ENCODE measurements at places on chromosomes 7 and 10. TPM values are rescaled to one million over a fixed set of nuclear protein-coding genes. Genes with fewer than 3 reads are reported as not detected.
A peak's percentile ranks its signal among the peaks of the same experiment; 100 is the strongest.

The SPAM1 gene
- not detected for total RNA-seq

The TMEM140 gene
- 17.4 TPM for total RNA-seq

The DENND2A gene
- total RNA-seq = 50.7 TPM

The AQP1 gene
- total RNA-seq = 312 TPM

The PKD2L1 gene
- total RNA-seq = not detected

The FAM221A gene
- total RNA-seq = 6.4 TPM

The CTAGE6 gene
- total RNA-seq = not detected

The MYOZ1 gene
- not detected for total RNA-seq

The CCDC136 gene
- total RNA-seq = 26.4 TPM

The CNOT4 gene
- total RNA-seq = 15.6 TPM

The GIMAP1 gene
- 4.0 TPM for total RNA-seq

The ENTPD1 gene
- 84.8 TPM for total RNA-seq

- H3K27me3 ChIP-seq = no peaks in the 10 kb centered on the region
- H3K4me3 ChIP-seq = no peak overlapping the region
- H3K27ac ChIP-seq = peak overlapping the region; percentile 45
- H3K4me1 ChIP-seq = no peaks in the 10 kb centered on the region
- no peak for DNase-seq
Observed at GRCh38 chr7:129875745-129876411, 76.9 kb downstream of the UBE2H start.

DNA sequence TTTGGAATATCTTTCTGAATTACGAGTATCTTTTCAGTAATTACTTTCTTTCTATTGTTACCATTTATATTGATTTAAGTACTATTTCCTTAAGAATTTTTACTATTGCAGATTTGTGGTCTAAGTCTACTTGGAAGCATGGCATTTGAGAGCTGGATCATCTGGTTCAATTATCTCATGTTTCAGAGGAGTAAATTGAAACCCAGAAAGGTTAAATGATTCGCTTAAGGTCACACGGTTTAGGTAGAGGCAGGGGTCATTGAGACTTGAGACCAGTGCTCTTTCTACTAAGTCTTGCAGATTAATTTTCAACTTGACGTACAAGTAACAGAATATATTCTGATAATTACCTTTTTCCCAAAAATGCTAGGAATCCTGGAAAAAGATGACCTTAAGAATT lies 109.2 kb upstream of the GLCCI1 start:
- no peak overlapping the region for H3K4me3 ChIP-seq
- no peak for DNase-seq
- H3K36me3 ChIP-seq = no peaks in the 10 kb centered on the region
- H3K27ac ChIP-seq = no peak overlapping the region

DNA sequence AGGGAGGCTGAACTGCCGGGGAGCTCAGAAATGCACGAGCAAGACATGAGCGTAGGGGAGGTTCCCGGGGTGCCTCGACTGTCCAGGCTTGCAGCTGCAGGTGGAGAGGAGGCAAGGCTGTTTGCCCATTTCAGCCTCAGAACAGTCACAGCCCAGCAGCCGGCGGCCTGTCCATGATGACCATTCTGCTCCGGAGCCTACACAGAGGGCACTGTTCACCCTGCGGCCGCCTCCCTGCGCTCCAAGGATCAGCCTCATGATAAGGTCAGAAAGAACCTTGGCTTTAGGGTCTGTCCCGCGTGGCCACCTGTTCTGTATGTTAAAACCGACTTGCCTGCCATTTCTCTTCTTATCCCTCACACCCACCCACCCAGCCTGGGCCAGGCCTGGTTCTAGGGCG lies 21.9 kb upstream of the CFAP46 start:
- no peak overlapping the region for H3K27ac ChIP-seq
- H3K4me1 ChIP-seq = no peaks in the 10 kb centered on the region
- no peak overlapping the region for H3K4me3 ChIP-seq
- no peak for DNase-seq
- H3K36me3 ChIP-seq = no peaks in the 10 kb centered on the region
- no peaks in the 10 kb centered on the region for H3K27me3 ChIP-seq

GRCh38 chr10:60162631-60163030 lies 227.0 kb downstream of the ANK3 start:
- H3K27ac ChIP-seq = no peak overlapping the region
- H3K36me3 ChIP-seq = no peaks in the 10 kb centered on the region
- no peak overlapping the region for H3K4me3 ChIP-seq
- no peak for DNase-seq
- no peaks in the 10 kb centered on the region for H3K4me1 ChIP-seq

GRCh38 chr7:17696422-17696821 lies 243.9 kb downstream of the SNX13 start:
- no peak overlapping the region for H3K27ac ChIP-seq
- H3K4me1 ChIP-seq = no peaks in the 10 kb centered on the region
- no peaks in the 10 kb centered on the region for H3K36me3 ChIP-seq
- no peak overlapping the region for H3K4me3 ChIP-seq
- H3K27me3 ChIP-seq = no peaks in the 10 kb centered on the region

- H3K36me3 ChIP-seq = peaks cover 2% of the 10 kb centered on the region
- no peaks in the 10 kb centered on the region for H3K27me3 ChIP-seq
- H3K4me3 ChIP-seq = no peak overlapping the region
- no peak overlapping the region for H3K27ac ChIP-seq
- H3K4me1 ChIP-seq = no peaks in the 10 kb centered on the region
Observed at GRCh38 chr7:8169171-8169570, 92.8 kb downstream of the ICA1 start.

DNA sequence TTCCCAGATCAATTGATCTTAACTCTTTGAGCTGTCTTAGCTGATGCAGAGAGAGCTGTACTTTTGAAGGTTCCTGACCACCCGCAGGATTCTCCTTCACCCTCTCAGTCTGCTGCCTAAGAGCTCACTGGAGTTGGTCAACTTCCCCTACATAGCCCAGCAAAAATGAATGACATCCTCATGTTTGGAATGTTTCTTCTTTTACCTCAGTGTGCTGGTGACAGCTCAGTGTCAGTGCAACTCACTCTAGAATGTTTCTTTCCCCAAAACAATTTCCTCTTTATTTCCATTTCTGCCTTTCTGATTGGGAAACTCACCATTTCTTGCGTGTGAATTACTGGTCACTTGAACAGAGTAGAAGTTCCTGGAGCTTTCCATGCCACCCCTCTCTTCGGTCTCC lies 48.7 kb downstream of the LSMEM1 start:
- no peak overlapping the region for H3K27ac ChIP-seq
- H3K4me3 ChIP-seq = no peak overlapping the region
- H3K27me3 ChIP-seq = no peaks in the 10 kb centered on the region
- no peak for DNase-seq

DNA sequence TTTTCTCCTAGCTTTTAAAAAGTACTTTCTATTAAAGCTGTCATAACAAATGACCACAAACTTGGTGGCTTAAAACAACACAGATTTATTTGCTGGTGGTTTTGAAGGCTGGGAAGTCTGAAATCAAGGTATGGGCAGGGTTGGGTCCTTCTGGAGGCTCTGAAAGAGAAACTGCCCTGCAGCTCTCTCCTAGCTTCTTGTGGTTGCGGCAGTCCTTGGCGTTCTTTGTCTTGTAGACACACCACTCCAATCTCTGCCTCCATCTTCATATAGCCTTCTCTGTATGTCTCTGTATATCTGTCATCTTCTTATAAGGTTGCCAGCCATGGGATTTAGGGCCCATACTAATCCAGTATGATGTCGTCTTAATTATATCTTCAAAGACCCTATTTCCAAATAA lies 79.4 kb upstream of the PRR15 start:
- H3K36me3 ChIP-seq = no peaks in the 10 kb centered on the region
- no peaks in the 10 kb centered on the region for H3K4me1 ChIP-seq
- H3K4me3 ChIP-seq = no peak overlapping the region

DNA sequence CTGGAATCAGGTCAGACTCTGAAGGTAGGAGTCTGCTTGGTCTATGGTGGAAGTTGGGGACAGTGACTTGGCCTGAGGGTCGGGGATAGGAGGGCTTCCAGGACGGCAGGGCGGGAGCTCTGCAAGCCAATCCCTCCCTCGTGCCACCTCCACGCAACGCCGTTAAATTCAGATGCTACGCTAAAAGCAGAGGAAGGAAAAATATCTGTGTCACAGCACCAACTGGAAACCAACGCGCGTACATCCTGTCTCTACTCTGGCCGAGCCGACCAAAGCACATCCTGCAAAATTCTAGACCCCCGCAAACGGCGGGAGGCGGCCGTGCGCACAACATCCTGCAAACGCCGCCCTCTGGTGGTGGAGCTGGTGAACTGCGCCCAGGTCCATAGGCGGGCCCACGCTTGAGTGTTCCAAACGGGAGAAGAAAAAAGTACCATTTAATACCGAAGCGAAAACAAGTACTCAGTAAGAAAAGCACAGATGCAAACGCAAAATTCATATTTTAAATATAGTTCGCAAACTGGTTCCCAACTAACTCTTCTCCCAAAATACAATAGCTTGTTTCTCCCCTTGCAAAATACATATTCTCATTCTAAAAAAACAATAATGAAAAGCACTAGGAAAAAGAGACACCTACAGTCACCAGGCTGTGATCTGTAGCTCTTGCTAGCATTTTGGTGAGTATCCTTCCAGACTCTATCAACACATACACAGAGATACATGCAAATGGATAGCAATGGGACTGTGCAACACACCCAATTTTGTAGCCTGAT lies 45.7 kb upstream of the HSPA12A start:
- DNase-seq = peak; percentile 84
- H3K27ac ChIP-seq = no peak overlapping the region
- H3K4me3 ChIP-seq = no peak overlapping the region
- no peaks in the 10 kb centered on the region for H3K27me3 ChIP-seq
- H3K36me3 ChIP-seq = no peaks in the 10 kb centered on the region
- no peaks in the 10 kb centered on the region for H3K4me1 ChIP-seq

GRCh38 chr7:30814700-30815387 lies 43.6 kb downstream of the MINDY4 start:
- H3K4me3 ChIP-seq = no peak overlapping the region
- no peaks in the 10 kb centered on the region for H3K4me1 ChIP-seq
- no peaks in the 10 kb centered on the region for H3K36me3 ChIP-seq
- no peak for DNase-seq

DNA sequence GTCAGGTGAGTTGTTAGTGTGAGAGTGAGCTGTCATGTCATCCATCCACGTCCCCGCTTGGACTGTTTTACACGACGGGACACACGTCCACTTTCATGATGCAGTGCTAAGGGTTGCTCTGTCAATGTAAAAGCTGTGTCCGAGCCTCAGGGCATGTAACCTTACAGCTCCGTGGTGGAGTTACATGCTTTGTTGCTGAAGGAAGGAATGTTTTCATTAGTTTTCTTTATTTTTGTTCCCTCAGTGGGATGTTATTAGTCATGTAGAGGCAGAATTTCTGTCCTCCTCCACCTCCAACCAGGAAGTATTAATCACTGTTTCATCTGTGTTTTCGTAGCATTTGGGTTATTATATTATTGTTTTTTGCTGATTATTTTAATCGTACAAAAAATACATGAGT lies 88.6 kb downstream of the NRG3 start:
- H3K4me1 ChIP-seq = no peaks in the 10 kb centered on the region
- no peak overlapping the region for H3K4me3 ChIP-seq
- H3K27me3 ChIP-seq = no peaks in the 10 kb centered on the region

DNA sequence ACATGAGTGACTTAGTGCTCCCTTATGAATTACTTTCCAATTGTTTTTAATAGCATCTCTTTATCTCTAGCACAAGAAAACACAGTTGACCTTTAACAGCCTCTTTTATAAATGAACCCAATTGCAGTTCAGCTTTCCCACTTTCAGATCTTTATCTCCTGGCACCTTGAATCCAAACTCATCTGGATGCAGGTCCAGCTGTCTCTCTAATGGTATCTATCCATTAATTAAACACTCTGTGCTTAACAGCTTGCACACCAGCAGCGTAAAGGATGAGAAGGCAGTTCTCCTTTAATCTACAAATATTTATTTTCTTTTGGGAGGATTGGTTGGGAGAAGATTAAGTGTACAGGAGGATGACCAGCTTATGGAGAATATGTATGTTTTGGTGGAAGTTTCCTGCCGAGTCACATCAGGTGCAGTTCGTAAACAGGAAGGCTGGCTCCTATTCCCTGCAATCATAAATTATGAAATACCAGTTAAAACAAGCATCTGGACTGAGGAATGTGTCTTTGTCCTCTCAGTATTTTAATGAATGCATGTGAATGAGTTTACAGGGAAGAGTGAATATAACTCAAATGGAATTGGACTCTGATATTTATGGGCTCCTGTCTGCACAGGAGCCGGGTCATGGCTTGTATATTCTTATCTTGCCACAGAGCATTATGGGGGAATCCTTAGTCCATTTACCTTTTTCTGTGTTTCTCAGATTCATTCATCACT lies 232.7 kb downstream of the PHF14 start:
- DNase-seq = no peak
- no peaks in the 10 kb centered on the region for H3K36me3 ChIP-seq
- H3K27me3 ChIP-seq = no peaks in the 10 kb centered on the region
- H3K4me3 ChIP-seq = no peak overlapping the region
- no peak overlapping the region for H3K27ac ChIP-seq

GRCh38 chr10:22554461-22555182 lies 159.8 kb downstream of the PIP4K2A start:
- H3K4me1 ChIP-seq = no peaks in the 10 kb centered on the region
- H3K27me3 ChIP-seq = no peaks in the 10 kb centered on the region
- peak; percentile 82 for DNase-seq
- H3K4me3 ChIP-seq = peak overlapping the region; percentile 24
- peak overlapping the region; percentile 88 for H3K27ac ChIP-seq

- H3K36me3 ChIP-seq = no peaks in the 10 kb centered on the region
- H3K4me3 ChIP-seq = no peak overlapping the region
- DNase-seq = no peak
- H3K27ac ChIP-seq = no peak overlapping the region
- H3K27me3 ChIP-seq = no peaks in the 10 kb centered on the region
Observed at GRCh38 chr7:135486261-135486920, 23.5 kb downstream of the CNOT4 start.

- no peaks in the 10 kb centered on the region for H3K4me1 ChIP-seq
- H3K27me3 ChIP-seq = no peaks in the 10 kb centered on the region
- no peak overlapping the region for H3K27ac ChIP-seq
- no peak for DNase-seq
- no peak overlapping the region for H3K4me3 ChIP-seq
Observed at GRCh38 chr10:81013771-81014170, 476.1 kb downstream of the SH2D4B start.

- no peaks in the 10 kb centered on the region for H3K27me3 ChIP-seq
- H3K4me3 ChIP-seq = no peak overlapping the region
- no peaks in the 10 kb centered on the region for H3K36me3 ChIP-seq
- H3K4me1 ChIP-seq = no peaks in the 10 kb centered on the region
- no peak for DNase-seq
Observed at GRCh38 chr7:97094284-97094930, 23.1 kb upstream of the SDHAF3 start.

DNA sequence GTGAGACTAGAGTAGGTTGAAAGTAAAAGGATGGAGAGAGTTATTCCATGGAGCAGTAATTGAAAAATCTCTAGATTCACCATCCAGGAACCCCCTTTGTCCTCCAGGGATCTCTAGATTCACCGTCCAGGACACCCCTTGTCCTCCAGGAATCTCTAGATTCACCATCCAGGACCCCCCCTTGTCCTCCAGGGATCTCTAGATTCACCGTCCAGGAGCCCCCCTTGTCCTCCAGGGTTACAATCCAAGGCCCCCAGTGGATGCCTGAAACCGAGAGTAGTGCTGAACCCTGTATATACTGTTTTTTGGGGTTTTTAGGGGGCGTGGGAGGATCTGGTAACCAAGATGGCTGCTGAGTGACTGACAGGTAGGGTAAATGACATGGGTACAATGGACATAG lies 38.3 kb upstream of the PPP2R2D start:
- H3K27me3 ChIP-seq = no peaks in the 10 kb centered on the region
- no peak overlapping the region for H3K27ac ChIP-seq
- no peaks in the 10 kb centered on the region for H3K36me3 ChIP-seq
- H3K4me3 ChIP-seq = no peak overlapping the region

- no peaks in the 10 kb centered on the region for H3K27me3 ChIP-seq
- no peak for DNase-seq
- H3K36me3 ChIP-seq = no peaks in the 10 kb centered on the region
- no peaks in the 10 kb centered on the region for H3K4me1 ChIP-seq
Observed at GRCh38 chr10:79358811-79359210, 11.5 kb downstream of the PPIF start.
